ENCODE measurements at places on chromosomes 12 and 14.

DNA sequence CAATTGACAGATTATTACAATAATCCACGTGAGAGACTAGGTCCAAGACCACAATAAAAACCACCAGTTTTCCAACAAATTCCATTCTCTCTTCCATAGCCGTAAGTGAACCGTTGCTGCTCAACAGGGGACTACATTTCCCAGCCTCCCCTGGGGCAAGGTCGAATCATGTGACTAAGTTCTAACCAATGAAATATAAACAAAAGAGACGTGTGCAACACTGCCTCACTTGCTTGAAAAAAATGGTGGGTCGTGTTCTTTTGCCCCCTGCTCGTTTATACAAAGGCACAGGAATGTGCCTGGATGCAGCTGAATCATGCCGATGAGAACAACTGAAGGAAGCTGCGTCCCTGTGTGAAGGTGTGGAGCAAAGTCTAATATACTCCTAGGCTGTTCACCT lies 51.1 kb downstream of the HSPB8 start:
- DNase-seq: no peak

DNA sequence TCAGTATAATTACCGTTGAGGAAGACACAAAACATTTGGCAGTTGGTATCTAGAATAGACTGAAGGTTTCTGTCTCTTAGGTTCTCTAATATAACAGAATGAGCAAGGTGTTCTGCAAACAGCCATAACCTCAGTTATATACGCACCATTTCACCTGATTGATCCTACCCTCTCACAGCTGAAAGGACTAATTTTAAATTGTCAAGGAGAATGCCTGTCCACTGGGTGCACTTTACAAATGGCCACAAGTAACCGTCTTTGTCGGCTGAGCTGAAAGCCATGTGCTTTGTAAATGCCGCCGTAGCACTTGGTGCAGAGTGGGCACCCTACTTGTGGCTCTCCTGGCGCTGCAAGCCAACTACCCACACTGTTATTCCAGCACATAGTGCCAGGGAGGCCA lies 466.3 kb downstream of the AACS start:
- no peak for DNase-seq

DNA sequence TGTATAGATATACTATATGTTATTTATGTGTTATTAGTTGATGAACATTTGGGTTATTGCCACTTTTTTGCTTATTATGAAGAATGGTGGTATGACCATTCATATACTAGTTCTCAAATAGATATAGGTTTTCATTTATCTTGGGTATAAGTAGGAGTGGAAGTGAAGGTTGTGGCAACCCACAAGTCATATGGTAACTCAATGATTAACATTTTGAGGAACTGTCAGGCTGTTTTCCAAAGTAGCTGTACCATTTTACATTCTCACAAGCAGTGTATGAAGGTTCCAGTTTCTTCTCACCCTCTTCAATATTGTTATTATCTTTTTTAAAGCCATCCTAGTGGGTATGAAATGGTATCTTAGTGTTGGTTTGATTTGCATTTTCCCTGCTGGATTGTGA lies 19.0 kb upstream of the MSRB3 start:
- no peak for DNase-seq

GRCh38 chr12:66688846-66689439 lies 10.1 kb upstream of the GRIP1 start:
- DNase-seq: peak; percentile 36

Measured in liver (tissue), 10 donors.